ENCODE measurements at places on chromosomes 12 and 14.

- no peak for DNase-seq
Observed at GRCh38 chr12:107090711-107091110, 2.6 kb downstream of the CRY1 start.

DNA sequence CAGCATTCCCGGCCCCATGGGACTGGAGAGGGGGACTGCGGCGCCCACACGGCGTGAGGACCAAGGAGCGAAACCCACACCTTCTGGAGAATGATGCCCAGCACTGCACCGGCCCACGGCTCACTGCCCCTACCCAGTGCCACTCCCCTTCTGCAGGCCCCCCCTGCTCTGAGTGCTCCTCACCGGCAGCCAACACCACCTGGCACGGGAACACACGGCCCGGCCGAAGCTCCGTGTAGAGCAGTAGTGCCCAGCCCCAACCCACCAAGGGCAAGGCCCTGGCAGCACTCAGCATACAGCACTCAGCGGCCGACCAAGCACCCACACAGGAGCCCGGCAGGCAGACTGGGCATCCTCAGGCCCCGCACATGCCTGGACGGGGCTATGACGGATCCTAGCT, 13.4 kb downstream of the BTBD6 start:
- DNase-seq: no peak

GRCh38 chr14:42368234-42368633, 761.6 kb downstream of the LRFN5 start:
- no peak for DNase-seq

DNA sequence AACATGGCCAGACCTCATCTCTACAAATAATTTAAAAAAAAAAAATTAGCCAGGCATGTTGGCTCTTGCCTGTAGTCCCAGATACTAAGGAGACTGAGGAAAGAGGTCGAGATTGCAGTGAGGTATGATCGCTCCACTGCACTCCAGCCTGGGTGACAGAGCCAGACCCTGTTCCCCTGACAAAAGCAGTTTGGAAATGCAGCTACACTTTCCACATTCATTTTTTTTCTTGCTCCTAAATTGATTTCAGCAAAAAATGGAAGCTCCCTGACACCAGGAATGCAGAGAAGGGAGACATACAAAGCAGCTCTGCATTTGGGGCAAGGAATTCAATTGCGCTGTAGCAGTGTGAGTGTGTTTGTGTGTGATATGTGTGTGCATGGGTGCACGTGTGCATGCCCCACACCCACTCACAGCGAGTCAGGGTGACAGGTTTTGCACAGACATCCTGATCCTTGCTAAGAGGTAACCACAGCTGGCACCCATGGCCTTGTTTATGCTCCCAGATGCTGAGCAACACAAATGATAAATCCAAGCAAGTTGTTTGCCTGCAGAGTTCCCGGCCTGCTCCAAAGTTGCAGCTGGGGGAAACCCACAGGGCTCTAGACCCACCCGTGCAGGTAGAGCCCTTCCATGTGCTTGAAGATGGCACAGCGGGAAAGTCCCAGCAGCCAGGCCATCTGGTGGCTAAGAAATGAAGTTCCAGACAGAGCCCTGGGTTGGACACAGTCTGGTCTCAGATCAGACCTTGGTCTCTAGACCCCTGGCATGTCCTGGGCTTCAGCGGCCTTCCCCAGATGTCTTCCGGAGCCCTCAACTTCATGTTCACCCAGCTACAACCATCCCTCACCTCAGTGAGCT, 25.9 kb upstream of the BDKRB2 start:
- no peak for DNase-seq

GRCh38 chr14:68039593-68039992, 220.0 kb downstream of the RAD51B start:
- no peak for DNase-seq

- DNase-seq: no peak
Observed at GRCh38 chr14:100611811-100612480, 24.7 kb upstream of the BEGAIN start.

DNA sequence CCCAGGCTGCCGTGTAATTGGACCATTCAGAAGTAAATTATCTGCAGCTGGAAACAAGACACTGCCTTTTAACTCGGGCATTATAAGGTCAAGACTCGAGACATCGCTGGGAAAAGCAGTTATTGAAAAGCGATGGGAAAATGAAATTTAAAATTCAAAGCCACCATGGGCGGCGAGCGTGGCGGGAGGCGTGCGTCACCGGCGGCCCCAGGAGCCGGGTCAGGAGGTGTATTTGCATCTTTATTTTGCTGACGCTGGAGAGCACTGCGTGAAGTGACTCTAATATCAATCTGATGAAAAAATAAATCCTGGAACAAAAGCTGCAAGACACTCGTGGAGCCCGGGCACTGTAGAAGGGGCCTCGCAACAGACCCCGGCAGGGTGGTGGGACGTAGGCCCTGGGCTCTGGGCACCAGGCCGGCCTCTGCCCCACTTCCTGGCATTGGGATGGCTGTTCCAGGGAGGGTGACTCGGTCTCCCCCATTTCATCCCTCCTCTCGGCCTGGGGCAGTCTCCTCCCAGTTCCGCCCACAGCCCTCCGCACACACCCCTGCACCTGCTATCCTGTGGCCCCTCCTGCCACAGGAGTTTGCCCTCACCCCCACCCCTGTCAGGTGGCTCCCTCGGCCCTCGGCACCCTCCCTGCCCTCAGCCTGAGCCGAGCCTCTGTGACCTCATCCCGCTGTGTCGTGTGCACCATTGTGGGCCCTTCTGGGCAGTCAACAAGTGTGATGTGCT, 196.2 kb downstream of the KIF26A start:
- no peak for DNase-seq

DNA sequence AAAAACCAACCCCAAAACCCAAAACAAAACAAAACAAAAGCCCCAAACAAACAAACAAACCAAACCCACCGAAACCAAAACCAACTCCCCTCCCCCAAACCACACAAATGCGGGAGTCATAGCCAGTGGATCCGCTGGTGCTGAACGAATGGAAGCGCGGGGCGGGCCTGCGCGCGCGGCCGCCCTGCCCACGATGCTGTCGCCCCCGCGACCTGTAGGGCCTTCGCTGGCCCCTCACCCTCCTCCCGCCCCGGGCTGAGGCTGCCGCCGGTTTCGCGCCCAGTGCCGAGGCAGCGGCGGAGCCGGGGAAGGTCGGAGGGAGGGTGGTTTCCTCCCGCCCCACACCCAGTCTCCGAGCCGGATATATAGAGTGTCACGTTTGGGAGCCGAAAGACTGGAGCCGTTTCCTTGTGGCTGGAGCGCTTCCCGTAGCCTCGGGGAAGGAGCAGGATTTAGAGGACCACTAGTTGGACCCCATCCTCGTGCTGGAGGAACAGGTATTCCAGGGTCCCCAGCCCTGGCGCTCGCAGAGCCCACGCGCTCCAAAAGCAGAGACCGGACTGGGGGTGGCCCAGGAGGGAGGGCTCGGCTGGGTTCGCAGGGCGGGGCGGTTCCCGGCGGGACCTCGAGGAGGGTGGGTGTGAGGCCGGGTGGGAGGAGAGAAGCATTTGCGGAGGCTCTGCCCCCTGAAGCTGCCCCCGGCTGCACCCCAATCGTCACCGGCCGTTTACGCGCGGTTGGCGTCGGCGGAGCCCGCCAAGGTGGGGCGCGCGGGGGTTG, at the start of gene FAR2:
Gene FAR2, plus strand, starts transcription at position 368 of the 780 bp plus-strand sequence. CDS start 121,172 bp downstream, outside the sequence.
- DNase-seq: peak; percentile 27

DNA sequence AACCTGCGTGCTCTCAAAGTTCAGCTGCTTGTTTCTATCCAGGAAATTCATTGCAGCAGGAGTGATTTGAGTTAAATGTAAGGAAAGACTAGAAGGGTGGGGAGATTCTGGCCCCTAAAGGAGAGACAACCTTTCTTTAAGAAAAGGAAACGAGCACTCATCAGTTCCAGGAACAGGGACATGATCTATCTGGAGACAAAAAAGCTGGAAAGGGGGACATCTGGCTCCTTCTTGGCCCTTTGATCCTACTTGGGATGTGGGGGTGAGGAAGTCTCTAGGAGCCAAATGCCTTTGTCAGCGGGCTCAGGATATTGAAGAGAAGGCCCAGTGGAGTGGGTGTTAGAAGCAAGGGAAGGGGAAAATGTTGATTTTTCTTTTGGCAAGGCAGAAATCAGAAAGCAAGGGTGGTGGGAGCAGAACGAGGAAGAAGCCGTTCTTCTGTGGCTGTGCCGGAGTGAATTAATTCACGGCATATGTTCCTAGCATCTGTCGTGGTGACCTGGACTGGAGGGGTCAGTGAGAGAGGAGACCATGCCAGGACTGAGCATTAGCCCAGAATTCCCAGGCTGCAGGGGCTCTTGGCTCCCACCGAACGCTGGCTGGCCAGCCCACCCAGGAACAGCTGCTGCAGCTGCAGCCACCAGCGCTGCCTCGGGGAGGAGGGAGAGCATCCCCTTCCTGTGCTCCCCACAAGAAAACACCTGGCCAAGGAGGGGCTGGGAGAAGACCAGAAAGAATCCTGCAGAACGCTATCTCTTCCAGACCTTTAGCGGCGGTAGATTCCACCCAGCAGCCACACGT, 62.8 kb upstream of the GPATCH2L start:
- no peak for DNase-seq

DNA sequence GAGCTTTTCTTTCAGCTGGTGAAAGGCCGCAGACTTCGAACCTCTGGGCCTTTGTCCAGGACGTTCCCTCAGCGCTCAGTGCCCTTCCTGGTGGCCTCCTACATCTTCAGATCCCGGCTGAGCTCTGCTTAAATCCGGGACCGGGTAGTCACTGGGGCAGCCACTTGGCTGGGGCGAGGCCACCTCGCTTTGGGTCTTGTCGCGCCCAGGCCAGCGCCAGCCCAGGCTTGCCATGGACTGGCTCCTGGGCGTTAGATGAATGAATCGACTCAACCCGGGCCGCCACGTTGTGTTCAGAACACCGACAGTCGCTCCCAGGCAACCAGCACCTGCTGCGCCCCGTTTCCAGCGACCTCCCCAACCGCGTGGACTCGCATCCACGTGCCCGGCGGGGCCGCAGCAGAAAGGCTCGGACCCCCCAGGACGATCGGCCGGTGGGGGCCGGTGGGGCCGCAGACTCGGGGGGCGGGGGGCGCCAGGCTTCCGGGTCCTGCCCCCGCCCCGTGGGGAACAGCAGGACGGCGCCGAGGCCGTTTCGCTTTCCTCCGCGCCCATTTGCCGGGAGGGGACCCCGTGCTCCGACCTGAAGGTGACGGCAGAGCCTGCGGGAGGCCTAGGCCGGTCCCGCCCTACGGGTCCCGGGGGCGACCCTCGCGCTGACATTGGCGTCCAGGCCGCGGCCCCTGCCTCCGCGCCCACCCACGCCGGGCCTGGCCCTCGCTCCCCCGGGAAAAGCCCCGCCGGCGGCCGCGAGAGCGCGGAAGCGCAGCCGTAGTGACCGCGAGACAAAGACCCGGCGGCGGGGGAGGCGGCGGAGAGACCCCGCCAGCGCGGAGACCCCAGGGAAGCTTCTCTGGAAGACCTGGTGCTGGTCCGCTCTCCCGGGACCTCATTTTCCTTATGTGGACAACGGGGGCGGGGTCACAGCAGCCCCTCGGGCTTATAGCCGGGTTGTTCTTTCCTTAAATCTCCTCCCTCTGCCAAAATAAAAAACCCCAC, 37.3 kb upstream of the RCOR1 start:
- DNase-seq: peak; percentile 28

DNA sequence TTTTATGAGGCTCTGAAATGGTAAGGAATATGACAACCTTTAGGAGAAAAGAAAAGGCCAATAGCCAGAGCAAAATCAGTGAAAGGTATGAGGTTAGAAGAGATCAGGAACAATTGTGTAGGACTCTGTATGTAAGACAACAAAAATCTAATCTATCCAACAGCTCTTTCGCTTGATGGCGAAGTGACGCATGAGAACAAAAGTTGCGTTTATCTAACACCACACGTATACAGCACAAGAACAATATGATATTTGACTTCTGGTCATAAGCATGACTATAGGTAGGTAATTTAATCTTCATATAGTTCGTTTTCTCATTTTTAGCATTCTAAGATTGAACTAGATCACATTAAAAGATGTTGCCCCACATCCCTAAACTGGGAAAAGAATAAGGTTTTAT, 1.5 kb downstream of the CLECL1 start:
- no peak for DNase-seq

DNA sequence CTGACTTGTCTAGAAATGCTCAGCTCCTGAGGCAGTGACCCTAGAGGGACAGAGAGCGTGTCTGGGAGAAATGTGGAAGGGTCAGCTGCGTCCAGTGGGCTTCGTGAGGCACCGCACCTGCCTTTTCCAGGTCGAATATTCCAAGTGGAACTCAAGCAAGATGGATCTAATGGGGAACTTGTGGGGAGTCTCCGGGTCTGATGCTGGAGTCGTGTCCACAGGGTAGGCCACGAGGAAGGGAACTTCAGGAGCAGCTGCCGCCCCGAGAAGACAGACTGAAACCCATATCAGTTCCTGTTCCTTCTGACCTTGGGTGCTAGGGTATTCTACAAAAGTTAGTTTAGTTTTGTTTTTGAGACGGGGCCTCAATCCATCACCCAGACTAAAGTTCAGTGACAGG, 67.5 kb downstream of the TNFAIP2 start:
- no peak for DNase-seq

DNA sequence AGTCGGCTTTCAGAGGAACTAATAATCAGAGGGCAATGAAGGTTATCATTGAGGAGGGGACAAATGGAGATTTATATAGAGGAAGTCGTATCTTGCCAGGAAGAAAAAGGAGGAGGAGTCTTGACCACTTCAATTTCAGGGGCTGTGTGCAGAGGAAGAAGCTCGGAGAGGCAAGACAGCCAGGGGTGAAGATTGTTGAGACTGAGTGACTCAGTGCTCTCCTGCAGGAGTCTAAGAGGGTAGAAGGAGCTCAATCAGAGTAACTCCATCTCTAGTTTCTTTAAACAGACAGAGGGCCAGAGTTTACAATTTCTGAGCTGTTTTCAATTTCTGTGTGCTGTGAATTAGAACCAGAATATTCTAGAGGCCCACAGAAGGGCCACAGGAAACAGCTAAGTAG, 439.3 kb upstream of the PRICKLE1 start:
- DNase-seq: no peak

- DNase-seq: peak; percentile 59
Observed at GRCh38 chr14:91114079-91115065, 499 bp downstream of the DGLUCY start.

- DNase-seq: no peak
Observed at GRCh38 chr12:88693837-88694445, 113.7 kb upstream of the KITLG start.

GRCh38 chr12:69052613-69053408, 119.8 kb upstream of the CPM start:
- DNase-seq: peak; percentile 24

DNA sequence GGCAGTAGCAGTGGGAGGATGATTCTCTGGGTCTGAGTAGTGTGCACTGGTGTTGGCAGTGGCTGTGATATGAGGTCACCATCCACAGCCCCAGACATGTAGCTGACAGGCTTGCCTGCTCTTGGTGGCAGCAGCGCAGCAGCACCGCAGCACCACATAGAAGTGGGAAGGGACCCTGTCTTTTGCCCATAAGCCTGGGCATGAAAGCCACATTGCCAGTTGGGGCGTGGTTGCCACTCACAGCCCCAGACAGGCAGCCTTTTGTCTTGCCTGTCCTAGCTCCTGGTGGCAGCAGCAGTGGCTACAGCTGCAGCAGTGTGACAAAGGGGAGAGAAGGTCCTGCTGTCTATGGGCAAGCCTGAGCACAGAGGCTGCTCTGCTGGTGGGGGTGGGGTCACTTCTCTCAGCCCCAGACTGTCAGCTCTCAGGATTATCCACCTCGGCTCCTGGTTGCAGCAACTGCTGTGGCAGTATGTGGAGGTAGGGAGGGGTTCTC, 71.5 kb downstream of the BRMS1L start:
- no peak for DNase-seq

All from stimulated activated CD4-positive, alpha-beta T cell treated with anti-CD3 and anti-CD28 coated beads, Interleukin-4, amount 100 ng/mL, for 48 hours (primary cell).